ENCODE measurements at places on chromosomes 3 and 15.

DNA sequence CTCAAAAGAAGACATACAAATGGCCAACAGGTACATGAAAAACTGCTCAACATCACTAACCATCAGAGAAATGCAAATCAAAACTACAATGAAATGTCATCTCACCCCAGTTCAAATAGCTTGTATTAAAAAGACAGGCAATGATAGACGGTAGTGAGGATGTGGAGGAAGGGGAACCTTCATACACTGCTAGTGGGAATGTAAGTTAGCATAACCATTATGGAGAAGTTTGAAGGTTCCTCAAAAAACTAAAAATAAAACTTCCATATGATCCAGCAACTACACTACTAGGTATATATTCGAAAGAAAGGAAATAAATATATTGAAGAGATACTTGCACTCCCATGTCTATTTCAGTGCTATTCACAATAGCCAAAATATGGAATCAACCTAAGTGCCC, 62.8 kb upstream of the PPARG start:
- no peak for DNase-seq

DNA sequence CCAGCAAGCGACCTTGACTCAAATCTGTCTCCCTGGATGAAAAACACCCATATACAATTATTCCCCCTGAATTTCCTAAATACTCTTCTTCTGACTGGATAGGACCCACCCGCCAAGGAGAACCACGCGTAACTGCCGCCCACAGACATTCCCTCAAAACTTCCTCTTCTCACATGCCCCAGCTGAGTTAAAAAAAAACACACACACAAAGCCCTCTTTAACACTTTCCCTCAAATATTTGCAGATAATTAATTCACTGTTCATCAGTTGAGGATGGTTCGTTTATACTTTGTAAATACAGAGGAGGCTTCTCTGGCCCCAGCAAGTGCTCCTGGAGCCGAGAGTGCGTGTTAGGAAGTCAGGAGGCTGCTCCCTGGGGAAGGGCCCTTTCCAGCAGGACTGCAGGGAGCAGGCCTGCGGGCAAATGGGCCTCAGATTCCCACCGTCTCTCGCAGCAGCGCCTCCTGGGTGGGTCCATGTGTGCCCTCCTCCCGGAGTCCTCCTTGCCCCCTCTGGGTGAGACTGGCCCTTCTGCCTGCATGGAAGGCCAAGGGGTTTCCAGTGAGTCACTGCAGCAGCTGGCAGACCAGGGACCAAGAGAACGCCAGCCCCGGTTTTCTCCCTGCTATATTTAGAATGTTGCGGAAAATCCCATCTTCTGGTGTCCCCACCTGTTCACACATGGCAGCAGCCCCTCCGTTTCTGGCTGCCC, 46.8 kb downstream of the MGLL start:
- no peak for DNase-seq

DNA sequence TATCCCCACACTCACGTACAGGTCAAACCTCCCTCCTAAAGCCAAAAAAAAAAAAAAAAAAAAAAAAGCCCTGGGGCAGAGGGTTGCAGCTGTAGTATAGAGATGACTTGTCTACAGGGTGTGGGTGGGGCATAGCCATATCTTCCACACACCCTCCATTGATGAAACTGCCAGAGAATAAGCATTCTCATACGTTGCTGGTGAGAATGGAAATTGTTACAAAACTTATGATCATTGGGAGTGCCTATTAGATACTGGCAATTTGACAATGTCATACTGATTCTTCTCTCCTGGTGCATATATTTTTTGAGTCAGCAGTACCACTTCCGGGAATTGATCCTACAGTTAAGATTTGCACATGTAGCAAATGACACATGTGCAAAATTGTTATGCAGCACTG, 11.0 kb upstream of the CTNNB1 start:
- no peak for DNase-seq

- DNase-seq, result no peak
Observed at GRCh38 chr3:43521941-43522340, 99.9 kb downstream of the ANO10 start.

- DNase-seq, result no peak
Observed at GRCh38 chr3:45507820-45508317, 86.7 kb upstream of the LIMD1 start.

- DNase-seq, result no peak
Observed at GRCh38 chr3:177946048-177946447, 590.2 kb upstream of the KCNMB2 start.

GRCh38 chr15:34782901-34783300, 12.4 kb downstream of the ACTC1 start:
- DNase-seq, result no peak

DNA sequence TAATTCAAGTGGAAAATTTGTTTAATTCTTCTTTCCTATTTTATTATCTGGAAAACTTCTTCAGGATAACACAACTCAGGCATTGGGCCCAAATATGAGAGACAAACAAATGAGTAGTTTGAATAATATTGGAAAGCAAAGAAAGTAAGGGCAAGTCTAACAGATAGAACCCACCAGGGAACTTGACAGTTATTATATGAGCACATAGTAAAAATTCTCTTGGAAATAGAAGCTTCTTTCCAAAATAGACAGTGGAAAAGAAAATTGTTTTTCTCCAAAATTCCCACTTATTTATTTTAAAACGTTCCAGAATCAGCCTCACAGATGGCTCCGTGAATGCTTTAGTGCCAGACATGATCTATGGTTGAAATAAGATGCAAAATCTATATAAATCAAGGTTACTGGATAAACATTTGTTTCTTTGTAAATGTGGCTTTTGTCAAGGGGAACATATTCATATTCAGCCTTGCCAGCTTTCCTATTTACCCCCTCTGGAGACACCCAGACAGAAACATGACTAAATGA, 23.9 kb downstream of the LDHAL6B start:
- DNase-seq, result no peak

DNA sequence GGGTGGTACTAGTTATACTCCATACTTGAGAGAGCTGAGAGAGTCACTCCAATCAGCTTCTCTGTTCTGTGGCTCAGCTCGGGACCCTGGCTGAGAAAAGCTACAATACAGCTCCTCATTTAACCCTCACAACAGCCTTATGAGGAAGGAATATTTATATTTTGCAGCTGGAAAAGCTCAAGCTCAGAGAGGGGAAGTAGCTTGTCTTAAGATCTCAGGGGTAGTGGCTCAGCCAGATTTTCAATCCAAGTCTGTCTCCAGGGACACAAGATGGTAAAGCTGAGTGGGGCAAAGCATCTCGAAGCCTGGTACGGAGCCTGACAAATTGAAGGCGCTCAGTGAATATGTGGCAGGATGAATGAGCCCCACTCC, 14.8 kb downstream of the SCAMP2 start:
- DNase-seq, result no peak

DNA sequence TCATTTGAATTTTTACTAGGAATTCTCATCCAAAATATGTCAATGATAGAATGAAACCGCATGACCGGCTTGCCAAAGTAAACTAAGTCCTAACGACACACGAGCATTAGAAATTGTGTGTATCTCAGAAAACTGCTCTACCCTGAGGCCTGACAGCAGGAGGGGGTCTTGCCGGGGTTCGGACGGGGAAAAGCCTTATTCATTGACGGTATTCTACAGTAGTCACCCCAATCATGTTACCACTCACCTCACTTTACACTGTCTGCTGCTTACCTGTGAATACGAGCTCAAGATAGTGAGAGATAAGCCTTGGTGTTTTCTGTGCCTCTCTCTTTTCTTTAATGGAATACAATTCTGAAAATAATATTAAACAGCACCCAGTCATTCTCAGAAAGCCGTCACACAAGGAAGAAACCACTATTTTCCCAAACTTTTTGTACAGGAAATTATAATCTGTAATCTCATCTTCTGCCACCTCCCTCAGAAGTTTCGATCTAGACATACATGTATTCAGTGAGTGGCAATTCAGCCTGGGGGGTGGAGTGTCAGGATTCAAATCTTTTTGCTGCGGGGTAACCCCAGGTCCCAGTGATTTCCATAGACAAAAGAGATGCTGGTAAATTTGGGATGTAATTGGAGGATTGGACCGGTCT, 492 bp upstream of the FAM43A start:
- no peak for DNase-seq

GRCh38 chr3:17793542-17794195, 51.2 kb upstream of the TBC1D5 start:
- DNase-seq, result no peak

DNA sequence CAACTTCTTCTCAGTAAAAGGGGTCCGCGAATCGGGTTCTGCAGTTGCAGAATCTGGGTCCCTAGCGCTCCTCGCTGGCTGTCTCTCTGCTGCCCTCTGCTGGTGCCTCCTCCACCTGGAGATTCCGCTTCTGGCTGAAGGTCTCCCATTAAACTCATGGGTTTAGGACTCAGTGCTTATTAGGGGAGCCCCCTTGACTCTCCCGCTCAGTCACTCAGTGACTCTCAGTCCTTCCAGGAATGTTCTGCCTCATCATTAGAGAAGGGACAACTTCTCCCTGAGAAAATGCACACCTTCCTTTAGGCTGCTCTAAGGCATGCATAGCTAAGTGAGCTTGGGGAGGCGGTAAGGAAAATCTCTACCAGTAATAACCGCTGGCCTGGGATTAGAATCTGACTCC, 7.1 kb downstream of the CPN2 start:
- peak; percentile 69 for DNase-seq

DNA sequence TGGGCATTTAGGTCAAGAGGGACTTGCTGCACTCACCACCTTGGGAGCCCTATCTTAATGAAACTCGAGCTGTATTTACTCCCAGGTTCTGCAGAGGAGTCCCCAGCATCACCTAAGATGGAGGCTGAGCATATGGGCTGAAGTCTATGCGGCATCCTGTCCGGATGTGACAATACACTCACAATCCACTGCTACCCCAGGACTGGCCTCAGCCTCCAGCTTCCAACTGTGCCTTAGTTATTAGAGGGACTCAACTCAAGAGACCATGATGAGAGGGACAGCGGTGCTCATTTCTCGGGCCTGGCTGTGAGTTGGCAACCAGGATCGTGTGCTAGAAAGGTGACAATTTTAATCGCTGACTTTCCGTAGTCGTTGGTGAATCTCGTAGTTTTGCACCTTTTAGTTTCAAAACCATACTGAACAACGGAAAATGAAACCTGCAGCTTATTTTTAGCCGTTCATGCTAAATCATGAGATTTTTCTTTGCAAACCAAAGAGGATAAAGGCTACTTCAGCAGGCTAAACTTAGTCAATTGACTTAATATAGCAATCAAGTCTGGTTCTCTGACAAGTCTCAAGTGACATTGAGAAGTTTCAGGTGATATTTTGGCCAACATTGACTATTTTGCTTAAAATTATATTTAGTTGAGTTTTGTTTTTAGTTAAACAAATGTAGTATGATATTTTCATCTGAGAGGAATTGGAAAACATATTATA, 11.1 kb downstream of the ZBTB38 start:
- DNase-seq, result no peak

GRCh38 chr15:101448336-101448735, 41.2 kb downstream of the PCSK6 start:
- no peak for DNase-seq

GRCh38 chr3:144264350-144264749, 292.7 kb downstream of the DIPK2A start:
- DNase-seq, result no peak

DNA sequence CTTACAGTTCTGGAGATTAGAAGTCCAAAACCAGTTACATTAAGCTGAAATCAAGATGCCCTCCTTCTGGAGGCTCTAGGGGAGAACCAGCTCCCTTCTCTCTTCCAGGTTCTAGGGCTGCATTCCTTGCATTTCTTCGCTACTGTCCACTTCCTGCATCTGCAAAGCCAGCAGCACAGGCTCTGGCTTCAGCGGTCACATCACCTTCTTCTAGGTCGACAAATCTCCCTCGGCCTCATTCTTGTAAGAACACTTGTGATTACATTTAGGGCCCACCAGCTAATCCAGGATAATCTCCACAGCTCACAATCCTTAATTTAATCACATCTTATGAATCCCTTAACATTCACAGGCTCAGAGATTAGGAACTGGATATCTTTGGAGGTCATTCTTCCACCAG, 73.8 kb downstream of the MINAR1 start:
- no peak for DNase-seq

- no peak for DNase-seq
Observed at GRCh38 chr3:174125267-174125824, 727.8 kb downstream of the NLGN1 start.

Measured in stimulated activated CD8-positive, alpha-beta memory T cell treated with anti-CD3 and anti-CD28 coated beads, Interleukin-15, amount 100 ng/mL, for 1 hour (primary cell).